ENCODE measurements at places on chromosomes 6 and 20. TPM values are rescaled to one million over a fixed set of nuclear protein-coding genes. Genes with fewer than 3 reads are reported as not detected.

SPTLC3 gene
- 16.3 TPM for total RNA-seq

COL21A1 gene
- 1.0 TPM for total RNA-seq

DNA sequence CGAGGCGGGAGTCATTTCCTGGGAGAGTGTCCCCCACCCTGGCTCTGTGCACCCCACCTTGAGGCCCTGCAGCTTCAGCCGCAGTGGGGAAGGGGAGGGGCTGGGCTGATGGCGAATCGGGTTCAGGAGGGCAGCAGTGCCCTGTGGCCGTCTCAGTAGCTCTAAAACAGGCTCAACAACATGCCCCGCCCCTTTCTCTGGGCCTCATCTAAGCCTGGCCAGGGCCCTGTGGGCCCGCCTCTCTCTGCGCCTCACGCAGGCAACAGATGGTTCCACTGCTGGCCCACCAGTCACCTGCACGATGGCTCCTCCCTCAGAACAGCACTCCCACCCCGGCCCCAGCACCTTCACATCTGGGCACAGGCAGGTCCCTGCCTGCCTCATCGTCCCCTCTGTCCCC, 30.2 kb downstream of the CHRNA4 start:
- peak overlapping the region; percentile 42 for H3K27ac ChIP-seq
- H3K27me3 ChIP-seq = no peaks in the 10 kb centered on the region
- no peak for DNase-seq
- H3K4me3 ChIP-seq = no peak overlapping the region

- no peak overlapping the region for H3K27ac ChIP-seq
- DNase-seq = no peak
- H3K36me3 ChIP-seq = no peaks in the 10 kb centered on the region
- no peaks in the 10 kb centered on the region for H3K27me3 ChIP-seq
- no peaks in the 10 kb centered on the region for H3K4me1 ChIP-seq
Observed at GRCh38 chr6:5876076-5876475, 130.6 kb downstream of the NRN1 start.

- H3K4me1 ChIP-seq = peaks cover 17% of the 10 kb centered on the region
- DNase-seq = peak; percentile 58
- peaks cover 18% of the 10 kb centered on the region for H3K36me3 ChIP-seq
Observed at GRCh38 chr6:38057994-38058393, 238.5 kb downstream of the ZFAND3 start.

DNA sequence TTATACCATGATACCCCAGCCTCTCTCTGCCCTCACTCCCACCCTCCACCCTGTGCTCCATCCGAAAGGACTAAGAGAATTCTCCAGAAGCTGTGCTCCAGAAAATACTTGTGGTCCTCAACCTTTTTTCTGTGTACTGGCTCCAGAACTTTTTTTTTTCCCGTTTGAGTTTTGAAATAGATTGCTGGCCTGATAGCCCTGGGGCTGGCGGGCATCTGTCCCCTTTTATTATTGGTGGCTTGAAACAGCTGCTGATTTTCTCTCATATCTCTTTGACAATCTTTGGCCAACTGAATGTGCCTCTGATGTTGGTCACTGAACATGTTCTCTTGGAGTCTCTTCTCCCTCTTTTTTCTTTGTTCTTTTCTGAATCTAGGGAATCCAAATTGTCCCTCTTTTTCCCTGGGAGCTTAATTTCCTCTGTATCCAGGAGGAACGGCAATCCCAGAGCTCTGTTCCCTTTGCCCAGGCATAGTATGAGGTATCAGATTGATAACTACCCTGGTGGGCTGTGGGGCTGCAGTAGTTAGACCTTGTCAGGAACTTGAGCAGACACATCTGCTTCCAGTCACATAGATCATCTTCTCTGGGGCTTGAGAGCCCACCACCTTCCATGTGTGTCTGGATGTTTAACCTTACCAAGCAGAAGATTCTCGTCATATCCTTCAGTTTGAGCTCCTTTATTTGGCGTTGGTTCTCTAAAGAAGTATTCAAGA, 1.6 kb downstream of the PPARD start:
- H3K4me1 ChIP-seq = peaks cover 34% of the 10 kb centered on the region
- H3K36me3 ChIP-seq = peaks cover 25% of the 10 kb centered on the region
- H3K4me3 ChIP-seq = peak overlapping the region; percentile 98
- no peak for DNase-seq
- H3K27me3 ChIP-seq = no peaks in the 10 kb centered on the region

GRCh38 chr20:62827311-62828038, 10.6 kb downstream of the COL9A3 start:
- no peak overlapping the region for H3K4me3 ChIP-seq
- H3K4me1 ChIP-seq = peaks cover 15% of the 10 kb centered on the region
- H3K27me3 ChIP-seq = no peaks in the 10 kb centered on the region
- no peak overlapping the region for H3K27ac ChIP-seq
- no peaks in the 10 kb centered on the region for H3K36me3 ChIP-seq
- no peak for DNase-seq

DNA sequence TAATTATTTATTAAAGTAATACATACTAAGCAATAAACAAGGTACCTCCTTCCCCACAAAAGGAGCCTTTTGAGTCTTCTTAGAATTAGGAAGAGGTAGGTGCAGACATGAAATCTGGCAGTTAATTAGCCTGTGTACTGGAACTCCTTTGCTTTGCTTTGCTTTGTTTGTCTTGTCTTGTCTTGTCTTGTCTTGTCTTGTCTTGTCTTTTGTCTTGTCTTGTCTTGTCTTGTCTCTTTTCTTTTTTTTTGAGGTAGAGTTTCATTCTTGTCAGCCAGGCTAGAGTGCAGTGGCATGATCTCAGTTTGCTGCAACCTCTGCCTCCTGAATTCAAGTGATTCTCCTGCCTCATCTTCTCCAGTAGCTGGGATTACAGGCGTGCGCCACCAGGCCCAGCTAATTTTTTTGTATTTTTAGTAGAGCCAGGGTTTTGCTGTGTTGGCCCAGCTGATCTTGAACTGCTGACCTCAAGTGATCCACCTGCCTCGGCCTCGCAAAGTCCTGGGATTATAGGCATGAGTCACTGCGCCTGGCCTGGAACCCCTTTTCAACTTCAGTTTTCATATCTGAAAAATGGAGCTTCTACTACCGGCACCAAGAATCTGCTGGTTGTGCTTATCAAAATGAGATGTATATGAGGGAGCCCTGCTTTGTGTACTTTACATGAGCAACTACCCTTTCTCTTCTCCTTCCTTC, 301.2 kb downstream of the CDKAL1 start:
- no peak for DNase-seq
- no peaks in the 10 kb centered on the region for H3K36me3 ChIP-seq
- H3K4me3 ChIP-seq = no peak overlapping the region
- H3K27me3 ChIP-seq = no peaks in the 10 kb centered on the region
- H3K4me1 ChIP-seq = no peaks in the 10 kb centered on the region
- H3K27ac ChIP-seq = no peak overlapping the region

GRCh38 chr6:141254336-141254735, 878.4 kb upstream of the GJE1 start:
- H3K36me3 ChIP-seq = no peaks in the 10 kb centered on the region
- no peaks in the 10 kb centered on the region for H3K4me1 ChIP-seq
- H3K27ac ChIP-seq = no peak overlapping the region

DNA sequence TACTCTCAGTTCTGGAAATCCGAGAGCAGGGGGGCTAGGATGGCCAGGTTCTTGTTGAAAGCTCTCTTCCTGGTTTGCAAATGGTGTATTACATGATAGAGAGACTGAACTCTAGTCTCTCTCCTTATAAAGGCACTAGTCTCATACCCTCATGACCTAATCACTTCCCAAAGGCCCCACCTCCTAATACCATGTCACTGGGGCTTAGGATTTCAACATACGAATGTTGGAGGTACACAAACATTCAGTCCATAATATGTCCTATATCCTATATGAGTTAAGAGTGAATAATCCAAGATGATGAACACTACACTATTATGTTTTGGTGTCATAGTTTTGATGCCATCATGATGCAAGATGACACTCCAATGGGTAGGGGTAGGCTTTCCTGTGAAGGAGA, 20.0 kb upstream of the TXLNB start:
- H3K27me3 ChIP-seq = no peaks in the 10 kb centered on the region
- no peaks in the 10 kb centered on the region for H3K36me3 ChIP-seq
- DNase-seq = no peak
- no peak overlapping the region for H3K27ac ChIP-seq
- H3K4me3 ChIP-seq = no peak overlapping the region
- H3K4me1 ChIP-seq = peaks cover 16% of the 10 kb centered on the region

DNA sequence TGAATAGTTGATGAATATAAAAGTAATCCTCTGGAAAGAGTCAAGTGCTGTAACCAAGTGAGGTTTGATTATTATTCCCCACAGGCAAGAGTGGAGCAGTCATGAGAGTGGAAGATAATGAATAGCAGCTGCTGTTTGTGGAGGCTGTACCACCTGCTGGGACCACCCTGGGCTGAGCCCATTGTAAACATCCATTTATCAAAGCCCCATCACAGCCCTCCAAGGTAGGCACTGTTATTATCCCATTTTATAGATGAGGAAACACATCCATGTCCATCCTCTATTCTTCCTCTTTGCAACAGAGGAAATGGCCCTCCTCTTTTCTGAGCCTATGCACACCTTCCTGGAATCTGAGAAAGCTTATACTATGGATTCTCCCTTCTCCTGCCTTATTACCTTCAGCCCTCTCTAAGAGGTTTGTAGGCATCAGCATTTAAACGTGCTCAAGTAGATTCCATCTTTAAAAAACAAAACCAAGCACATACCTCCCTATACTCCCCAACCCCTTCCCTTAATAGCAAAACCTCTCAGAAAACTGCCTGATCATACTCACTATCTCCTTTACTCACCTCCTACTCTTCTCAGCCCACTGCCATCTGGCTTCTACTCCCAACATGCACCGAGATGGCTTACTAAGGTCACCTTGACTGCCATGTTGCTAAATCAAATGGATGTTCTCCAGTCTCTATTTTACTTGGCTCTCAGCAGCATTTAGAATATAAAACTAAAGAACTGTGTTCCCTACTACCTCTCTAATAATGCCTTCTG, 37.1 kb downstream of the CDH22 start:
- H3K36me3 ChIP-seq = no peaks in the 10 kb centered on the region
- H3K27me3 ChIP-seq = peaks cover 51% of the 10 kb centered on the region
- no peak overlapping the region for H3K4me3 ChIP-seq
- DNase-seq = no peak
- H3K4me1 ChIP-seq = no peaks in the 10 kb centered on the region
- no peak overlapping the region for H3K27ac ChIP-seq
